ENCODE measurements at places on chromosomes 5 and 9.

GRCh38 chr5:58496488-58496887, 5.3 kb downstream of the GAPT start:
- DNase-seq, result no peak

GRCh38 chr5:97752871-97753270, 569.8 kb upstream of the RIOK2 start:
- no peak for DNase-seq

GRCh38 chr5:4017076-4017803, 421.6 kb downstream of the IRX1 start:
- DNase-seq, result no peak

GRCh38 chr5:132662925-132663770, 5.2 kb downstream of the IL13 start:
- no peak for DNase-seq

DNA sequence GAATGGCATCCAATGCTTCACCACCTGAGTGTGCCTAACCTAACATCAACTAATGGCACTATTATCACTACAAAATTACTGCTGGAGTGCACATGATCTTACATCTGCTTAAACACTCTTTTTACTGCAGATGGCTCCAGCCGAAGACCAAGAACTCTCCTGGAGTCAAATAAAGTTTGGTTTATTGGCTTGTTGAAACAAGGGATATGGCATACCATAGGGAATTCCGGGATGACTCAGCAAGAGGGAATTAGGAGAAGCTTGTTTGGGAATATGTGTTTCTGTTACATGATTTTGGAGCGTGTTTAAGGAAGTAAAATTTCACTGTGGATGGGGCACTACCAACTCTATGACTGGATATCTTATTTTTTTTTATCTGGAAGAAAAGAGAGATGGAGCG, 872.6 kb downstream of the DTWD2 start:
- no peak for DNase-seq

DNA sequence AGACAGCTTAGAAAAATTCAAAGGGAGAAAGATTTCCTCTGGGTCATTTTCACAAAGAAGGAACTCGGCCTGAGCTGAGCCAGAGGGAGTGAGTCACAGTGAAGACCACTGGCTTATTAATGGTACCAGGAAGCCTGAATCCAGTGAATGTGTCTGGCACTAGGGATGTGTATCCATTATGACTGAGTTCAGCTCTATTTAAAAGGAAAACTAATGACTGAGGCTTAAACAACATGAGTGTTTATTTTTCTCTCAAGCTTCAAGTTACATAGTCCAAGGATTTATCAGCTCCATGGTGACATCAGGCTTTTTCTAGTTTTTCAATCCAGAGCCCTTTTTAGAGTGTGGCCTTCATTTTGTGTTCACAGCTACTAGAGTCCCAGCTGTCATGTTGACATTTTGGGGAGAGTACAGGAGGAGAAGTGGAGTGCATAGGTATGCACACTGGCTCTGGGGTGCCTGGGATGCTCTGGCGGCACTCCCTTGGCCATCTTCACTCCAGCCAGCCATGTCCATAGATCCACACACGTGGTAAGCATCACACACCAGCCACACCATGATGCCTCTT, 159.5 kb upstream of the ERCC6L2 start:
- no peak for DNase-seq

GRCh38 chr9:69632768-69633167, 39.4 kb downstream of the APBA1 start:
- DNase-seq, result no peak

GRCh38 chr9:121529237-121529987, 29.8 kb upstream of the GGTA1 start:
- no peak for DNase-seq

DNA sequence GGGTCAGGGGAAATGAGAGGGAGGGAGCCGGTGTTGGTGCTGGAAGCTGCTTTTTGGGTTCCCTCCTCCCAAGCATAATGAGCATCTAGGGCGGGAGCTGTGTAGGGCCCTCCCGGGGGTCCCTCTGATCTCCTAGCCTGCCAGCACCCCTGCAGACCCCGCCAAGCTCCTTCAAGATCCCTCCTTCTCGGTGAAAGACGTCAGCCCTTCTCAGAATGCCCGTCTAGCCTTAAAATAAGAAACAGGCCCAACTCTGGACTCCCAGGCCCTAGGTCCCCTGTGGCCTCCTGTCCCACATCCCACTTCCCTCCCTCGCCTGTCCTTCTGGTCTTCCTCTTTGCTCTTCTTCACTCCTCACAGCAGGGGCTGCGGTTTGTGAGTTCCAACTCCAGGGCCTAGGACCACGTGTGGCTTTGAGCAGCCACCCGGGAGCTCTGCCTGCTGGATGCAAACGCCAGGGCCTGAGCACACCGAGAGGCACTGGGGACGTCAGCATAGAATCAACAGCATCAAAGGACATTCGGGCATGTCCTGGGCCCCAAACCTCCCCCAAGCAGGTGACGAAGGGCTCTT, 8.8 kb upstream of the SCGB3A1 start:
- DNase-seq, result no peak

- DNase-seq, result no peak
Observed at GRCh38 chr9:27472195-27472594, 51.9 kb upstream of the IFNK start.

DNA sequence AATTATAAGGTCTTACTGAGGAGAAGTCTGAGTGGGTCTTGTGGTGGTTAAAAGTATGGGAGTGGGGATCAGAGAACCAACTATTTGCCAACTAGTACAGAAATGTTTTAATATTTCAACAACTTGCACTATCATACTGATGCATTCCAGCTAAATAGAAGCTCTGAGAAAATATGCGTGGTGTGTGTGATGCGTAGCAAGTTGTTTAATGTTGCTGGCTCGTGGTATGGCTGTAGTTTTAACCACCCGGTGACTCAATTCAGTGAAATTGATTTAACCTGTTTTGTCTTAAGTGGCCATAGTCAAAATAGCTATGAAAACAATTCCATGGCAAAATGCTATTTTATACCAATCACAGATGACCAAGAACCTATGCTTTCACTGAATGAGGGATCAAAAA, 176.5 kb upstream of the SLC24A2 start:
- DNase-seq, result no peak

GRCh38 chr5:36276864-36277263, 24.8 kb downstream of the RANBP3L start:
- DNase-seq, result no peak

DNA sequence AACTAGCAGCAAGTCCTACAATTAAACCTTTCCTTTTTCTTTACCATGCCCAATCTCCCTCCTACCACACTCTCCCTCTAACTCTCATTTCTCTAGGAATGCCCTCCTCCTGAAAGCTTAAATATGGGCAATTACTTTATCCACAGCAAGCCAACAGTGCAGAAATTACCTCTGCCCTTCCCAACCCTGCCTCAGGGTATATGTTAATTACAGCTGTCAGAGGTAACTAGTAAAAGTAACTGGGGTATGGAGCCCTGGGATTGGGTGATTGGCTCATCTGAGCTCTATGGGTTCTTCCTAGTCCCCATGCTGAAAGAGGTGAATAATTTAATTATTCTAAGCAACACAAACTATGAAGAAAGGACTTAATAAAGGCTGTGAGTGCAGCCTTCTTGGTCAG, 478.9 kb upstream of the NMUR2 start:
- peak; percentile 10 for DNase-seq

GRCh38 chr5:166365164-166365563, 1926.3 kb upstream of the WWC1 start:
- no peak for DNase-seq

DNA sequence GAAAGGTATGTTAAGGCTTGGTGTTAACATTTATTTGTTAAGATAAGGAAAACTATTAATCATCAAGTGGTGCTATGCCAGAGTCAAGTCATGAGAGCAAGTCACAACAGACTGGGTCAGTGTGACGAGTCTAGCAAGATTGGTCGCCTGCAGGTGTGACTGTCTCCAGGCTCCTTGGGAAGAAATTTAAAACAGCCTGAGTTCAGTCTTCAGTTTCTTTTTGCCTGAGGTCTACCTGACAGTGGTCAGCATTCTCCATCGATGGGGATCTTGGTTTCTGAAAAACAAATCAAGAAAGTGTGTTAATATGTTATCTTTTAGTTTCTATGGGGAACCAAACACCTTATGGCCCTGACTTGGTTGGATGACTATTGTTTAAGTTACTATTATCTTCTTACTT, 56.3 kb downstream of the CETN3 start:
- no peak for DNase-seq

- no peak for DNase-seq
Observed at GRCh38 chr5:32195265-32195664, 21.1 kb upstream of the GOLPH3 start.

GRCh38 chr9:38061326-38061977, 7.6 kb downstream of the SHB start:
- no peak for DNase-seq

DNA sequence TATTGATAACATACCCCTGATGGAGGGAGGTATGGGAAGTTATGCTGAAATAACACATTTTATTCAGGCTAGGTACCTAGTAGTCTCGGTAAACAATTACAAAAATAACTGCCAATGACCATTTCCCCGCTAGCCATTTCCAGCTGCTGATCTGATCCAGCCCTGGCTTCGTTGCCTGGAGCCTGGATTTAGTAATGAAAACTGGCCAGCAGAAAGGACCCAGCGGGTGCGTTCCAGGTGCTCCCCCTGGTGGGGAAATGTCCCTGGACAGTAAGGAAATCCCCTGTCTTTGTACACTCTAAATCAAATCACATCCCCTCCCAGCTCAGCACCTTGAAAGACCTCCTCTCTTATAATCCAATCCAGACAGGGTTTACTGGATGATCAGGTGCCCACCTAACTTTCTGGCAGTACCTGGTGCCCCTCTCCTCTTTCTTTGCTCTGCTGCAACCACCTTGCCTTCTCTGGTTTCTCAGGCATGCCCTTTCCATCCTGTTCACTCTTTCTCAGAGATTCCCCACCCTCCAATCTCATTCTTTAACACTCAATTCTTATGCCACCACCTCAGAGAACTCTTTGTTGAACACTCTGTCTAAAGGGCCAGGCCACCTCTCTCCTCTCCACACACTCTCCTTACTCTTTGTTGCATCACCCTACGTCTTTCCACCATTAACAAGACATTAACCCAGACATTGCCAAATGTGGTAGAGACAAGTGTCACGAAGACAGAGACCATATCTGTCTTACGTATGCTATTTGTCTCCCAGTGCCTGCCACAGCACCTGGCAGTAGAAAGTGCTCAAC, 50.1 kb upstream of the SMAD5 start:
- DNase-seq, result no peak

DNA sequence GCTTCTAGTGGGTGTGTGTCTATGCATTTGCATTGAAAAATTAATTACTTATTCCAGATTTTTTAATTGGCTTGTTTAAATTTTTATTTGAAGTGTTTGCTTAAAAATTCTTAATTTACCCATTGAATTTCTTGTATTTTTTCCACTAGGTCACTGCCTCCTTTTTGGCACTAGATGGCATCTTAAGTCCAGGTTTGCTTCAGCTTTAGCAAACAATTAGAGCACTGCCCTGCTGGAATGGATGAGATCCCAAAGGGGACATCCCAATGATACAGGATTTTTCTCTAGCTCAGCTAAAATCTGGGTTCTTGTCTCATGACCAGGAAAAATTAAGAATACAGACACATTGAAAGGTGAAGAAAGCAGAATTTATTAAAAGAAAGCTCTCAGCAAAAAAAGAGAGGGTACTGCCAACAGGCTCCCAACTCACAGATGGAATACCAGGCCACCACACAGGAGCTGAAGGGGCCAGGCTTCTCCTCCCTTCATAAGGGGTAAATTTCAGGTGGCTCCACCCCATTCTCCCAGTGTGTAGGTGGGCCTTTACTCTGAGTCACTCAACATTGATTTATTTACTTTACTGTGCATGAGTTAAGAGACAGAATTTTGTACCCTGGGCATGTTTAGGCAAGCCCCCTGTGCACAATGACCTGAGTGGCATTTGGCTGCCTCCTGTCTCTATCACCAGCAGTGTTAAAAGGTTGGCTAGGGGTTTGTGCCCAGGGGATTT, 532.4 kb downstream of the ANXA1 start:
- DNase-seq, result no peak

- DNase-seq, result no peak
Observed at GRCh38 chr9:33111631-33112030, 35.2 kb upstream of the SMU1 start.

DNA sequence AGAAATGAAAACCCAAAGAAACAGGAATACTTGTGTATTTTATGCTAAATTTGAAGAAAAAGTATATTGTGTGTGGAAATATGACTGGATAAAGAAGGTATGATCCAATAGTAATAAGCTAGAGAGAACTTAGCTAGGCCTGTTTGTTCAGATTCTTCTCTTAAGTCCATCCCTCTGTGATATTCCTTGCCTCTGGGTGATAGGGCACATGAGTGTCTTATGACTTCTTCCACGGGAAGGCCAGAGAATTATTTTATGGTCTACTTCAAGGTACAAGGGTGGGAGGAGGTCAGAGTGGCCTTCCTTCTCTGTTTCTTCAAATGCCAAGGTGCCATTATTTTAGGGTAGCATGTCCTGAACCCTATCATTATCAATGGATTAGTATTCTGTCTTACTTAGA, 113.7 kb downstream of the NDUFS4 start:
- no peak for DNase-seq

All from NCI-H1417 treated with DMSO at 0.1 percent for 48 hours (cell line).